Heart left ventricle (tissue), 16 donors: ENCODE measurements at places on chromosomes 16 and 17. TPM values are rescaled to one million over a fixed set of nuclear protein-coding genes. Genes with fewer than 3 reads are reported as not detected.

Gene SLC13A2
- not detected for total RNA-seq

Gene ARHGDIG
- total RNA-seq: 7.2 TPM

Gene OR4D2
- not detected for total RNA-seq

Gene SLFN12
- total RNA-seq: 7.1 TPM

Gene CLEC19A
- total RNA-seq: not detected

Gene CDH3
- not detected for total RNA-seq

Gene IKZF3
- total RNA-seq: 0.22 TPM

Gene SLC35G6
- total RNA-seq: not detected

Gene ZACN
- 0.13 TPM for total RNA-seq

GRCh38 chr16:3792472-3793012 is 75.2 kb upstream of the TRAP1 start:
- DNase-seq: no peak

DNA sequence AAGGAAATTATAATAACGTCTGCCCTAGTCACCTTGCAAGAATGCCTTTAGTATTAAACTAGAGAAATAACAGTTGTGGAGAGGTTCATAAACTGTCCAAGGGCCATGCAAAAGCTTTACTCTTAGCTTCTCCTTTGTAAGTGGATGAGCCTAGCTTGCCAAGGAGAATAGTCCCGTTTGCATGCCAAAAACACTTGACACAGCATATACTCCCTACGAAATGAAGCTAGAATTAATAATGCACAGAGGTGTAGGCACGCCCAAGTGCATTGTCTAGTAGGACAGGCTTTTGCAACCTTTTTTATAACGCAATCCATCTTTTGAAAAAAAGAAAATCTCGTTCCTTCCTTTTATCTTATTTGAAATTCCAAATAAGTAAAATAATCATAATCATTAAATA is 12.8 kb upstream of the CDRT4 start:
- DNase-seq: no peak

- DNase-seq: peak; percentile 53
These were observed 537 bp downstream of the CNOT1 start for GRCh38 chr16:58628845-58629732.

DNA sequence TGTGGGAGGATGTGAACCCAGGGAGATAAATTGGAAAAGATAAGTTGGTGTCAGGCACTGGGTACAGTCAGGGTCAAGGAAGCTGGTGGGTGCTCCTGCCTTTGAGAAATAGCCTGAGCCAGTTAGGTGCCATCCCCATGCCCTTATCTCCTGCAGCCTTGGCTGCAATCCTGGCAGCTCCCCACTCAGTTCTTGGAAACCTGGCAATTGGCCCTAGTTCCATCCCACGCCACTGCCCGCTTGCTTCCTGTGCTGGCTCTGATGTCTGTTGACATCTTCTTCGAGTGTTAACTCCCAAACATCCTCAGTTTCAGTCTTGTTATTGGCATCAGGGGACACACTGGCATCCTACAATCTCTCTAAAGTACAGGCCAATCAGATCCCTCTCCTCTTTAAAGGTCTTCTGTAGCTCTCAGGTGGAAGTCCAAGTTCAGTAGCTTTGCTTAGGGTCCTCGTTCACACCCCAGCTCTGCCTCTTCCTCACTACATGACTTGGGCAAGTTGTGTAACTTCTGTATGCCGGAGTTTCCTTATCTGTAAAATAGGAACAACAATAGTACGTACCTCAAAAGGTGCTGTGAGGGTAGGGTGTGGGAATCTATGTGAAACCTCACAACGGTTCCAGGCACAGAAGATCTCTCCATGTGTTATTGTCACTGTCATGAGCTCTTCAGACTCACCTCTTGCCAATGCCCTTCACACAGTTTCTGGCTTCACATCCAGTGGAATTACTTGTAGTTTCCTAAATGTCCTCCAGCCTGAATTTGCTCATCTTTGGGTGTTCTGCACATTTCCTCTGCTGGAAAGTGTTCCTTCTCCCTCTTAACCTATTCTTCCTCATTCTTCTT is 13.5 kb upstream of the PRKAR1A start:
- peak; percentile 72 for DNase-seq

DNA sequence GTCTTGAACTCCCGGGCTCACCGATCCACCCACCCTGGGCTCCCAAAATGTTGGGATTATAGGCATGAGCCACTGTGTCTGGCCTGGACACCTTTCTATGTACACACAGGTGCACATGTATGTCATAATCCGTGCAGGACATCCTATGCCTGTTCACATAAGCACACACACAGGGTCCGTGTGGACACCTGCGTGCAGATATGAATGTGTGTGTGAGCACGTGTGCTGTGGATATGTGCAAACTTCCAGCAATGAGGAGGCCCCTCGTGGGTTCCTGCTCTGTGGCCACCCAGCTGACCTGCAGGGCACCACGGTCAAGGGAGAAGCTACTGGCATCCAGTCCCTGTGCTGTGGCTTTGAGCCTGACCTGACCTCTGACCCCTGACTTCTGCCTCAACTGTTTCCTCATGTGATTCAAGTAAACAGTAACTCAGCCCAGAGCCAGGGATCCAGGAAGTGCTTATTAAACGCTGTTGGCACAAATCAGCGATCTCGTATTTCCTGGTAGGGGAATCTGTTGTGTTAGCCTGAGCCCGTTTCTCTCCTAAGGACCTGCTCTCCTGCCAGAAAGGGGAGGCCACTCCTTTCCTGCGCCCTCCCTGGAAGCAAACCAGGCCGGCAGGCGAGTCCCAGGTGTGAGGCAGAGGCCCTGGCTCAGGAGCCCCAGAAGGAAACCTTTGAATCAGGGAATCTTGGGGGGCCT is 6.5 kb downstream of the CPNE7 start:
- no peak for DNase-seq

DNA sequence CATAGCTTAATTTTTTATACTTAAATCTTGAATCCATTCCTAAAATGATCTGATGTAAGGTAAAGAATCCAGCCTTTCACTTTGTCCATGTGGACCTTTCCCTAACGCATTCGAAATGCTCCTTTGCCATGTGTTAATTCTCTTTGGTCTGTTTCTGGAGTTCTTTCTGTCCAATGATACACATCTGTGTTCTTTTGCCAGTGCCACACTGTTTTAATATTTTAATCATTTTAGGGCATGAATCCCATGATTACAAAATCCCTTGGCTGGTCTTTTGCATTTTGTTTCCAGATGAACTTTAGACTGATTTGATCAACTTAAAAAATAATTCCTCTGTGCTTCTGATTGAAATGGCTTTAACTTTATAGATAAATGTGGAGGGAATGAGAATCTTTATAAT is 74.1 kb downstream of the NTN1 start:
- DNase-seq: no peak

- no peak for DNase-seq
These were observed 114.9 kb downstream of the CDYL2 start for GRCh38 chr16:80689487-80689886.

- DNase-seq: no peak
These were observed 7.4 kb downstream of the CBFB start for GRCh38 chr16:67036323-67036741.

- no peak for DNase-seq
These were observed 827 bp downstream of the CDK10 start for GRCh38 chr16:89687092-89687940.

- DNase-seq: no peak
These were observed 720 bp downstream of the METRN start for GRCh38 chr16:715477-716199.

GRCh38 chr16:81319221-81319912 is 4.6 kb downstream of the GAN start:
- no peak for DNase-seq

GRCh38 chr16:4176906-4177417 is 60.7 kb upstream of the ADCY9 start:
- DNase-seq: no peak

- DNase-seq: peak; percentile 70
These were observed 31.4 kb downstream of the DHX38 start for GRCh38 chr16:72124761-72125634.

DNA sequence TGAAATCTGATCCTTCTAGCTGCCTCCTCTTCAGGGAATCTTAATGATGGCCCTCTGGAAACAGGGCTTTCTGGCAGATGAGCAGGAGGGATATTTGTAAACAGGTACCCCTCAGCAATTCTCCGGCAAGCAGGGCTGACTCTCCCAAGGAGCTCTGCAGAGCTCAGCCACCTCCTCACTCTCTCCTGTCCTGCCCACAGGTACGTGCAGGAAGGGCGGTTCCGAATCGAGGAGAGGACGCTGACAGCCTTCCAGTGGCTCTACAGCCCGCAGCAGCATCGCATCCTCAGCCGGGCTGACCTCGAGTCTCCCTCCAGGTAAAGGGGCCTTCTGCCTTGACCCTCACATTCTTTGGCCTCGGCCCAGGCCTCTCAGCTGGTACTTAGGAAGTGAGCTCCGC is 20.7 kb upstream of the CCDC92B start:
- DNase-seq: no peak

DNA sequence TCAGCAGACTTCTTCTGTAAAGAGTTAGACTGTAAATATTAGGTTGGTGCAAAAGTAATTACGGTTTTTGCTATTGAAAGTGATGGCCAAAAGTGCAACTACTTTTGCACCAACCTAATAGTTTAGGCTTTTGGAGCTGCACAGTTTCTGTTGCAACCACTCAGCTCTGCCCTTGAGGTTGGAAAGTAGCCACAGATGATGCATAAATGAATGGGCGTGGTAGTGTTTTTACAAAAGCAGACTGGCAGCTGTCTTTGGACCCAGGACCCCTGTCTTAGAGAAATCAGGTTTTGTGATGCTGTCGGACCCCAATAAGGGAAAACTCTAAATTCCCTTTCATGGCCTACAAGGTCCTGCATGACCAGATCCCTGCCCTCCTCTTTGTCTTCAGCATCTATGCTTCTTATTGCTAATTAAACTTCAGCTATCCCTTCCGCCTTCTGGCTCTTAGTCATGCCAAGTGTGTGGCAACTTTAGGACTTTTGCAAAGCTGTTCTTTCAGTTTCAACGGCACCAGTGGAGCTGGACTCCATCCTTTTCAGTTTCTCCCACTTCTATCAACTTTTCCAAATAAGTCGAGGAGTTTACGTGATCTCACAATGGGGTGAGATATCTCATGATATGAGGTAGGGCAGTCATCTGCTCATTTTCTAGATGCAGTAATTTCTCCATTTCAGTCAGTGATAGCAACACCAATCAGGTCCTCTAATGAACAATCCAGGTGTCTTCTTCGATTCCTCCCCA is 232.3 kb downstream of the XYLT1 start:
- no peak for DNase-seq

DNA sequence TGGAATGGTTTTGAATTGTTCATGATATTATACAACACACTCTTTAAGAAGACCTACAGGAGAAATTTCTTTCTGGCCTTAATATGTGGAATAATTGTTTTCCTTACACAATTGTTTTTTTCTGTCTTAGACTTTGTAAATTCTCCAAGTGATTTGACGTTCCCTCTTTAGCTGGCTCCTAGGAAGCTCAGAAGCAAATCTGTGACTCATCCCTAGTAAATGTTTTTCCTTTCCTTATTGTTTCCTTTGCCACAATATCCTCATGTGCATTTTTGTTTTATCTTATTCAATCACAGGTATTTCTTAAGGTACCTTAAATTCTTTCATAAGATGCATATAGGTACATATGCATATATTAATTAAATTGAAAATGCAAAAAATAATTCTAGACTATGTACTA is 13.5 kb downstream of the KIAA0753 start:
- DNase-seq: no peak

DNA sequence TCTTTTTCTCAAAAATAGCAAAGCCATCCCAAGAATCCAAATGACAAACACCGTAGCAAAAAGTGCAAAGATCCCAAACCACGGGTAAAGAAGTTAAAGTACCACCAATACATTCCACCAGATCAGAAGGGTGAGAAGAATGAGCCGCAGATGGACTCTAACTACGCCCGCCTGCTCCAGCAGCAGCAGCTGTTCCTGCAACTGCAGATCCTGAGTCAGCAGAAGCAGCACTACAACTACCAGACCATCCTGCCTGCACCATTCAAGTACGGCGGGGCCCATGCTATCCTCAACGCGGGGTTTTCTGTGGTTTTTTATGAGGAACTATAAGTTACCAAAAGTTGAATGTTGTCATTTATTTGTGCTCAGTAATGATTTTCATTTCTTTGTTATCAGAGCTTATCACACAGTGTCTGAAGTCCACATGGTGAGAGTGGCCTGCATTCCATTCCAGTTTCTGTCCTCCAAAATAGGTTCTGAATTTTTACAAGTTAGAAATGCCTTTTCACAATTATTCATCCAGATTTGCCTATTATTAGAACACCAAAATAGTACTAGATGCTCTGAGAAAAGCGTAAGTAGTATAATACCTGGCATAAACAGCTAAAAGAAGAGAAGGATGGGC is 169.2 kb downstream of the MRTFB start:
- no peak for DNase-seq

DNA sequence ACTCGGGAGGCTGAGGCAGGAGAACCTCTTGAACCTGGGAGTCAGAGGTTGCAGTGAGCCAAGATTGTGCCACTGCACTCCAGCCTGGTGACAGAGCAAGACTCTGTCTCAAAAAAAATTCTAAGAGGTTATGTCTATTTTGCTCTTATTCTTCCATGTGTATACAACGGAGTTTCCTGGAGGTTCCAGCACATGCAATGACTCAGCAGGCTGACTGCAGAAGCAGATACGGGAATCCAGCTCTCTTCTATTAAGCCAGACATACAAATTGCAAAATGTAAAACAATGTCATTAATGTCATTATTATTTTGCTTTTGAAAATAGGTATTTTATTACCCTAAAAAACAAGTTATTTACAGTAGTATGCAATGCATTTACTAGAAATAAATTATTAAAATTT is 18.4 kb downstream of the MIEF2 start:
- DNase-seq: no peak

GRCh38 chr17:61904094-61904710 is 23.6 kb downstream of the INTS2 start:
- DNase-seq: no peak

- DNase-seq: no peak
These were observed 151.0 kb upstream of the CDC42EP4 start for GRCh38 chr17:73462823-73463222.
